ENCODE measurements at places on chromosomes 11 and 22.

- no peak for DNase-seq
Measured at GRCh38 chr22:36860821-36861659, at the start of gene NCF4. Gene NCF4 (plus strand): TSS chr22:36861006. CDS start chr22:36861172, 166 bp downstream.

DNA sequence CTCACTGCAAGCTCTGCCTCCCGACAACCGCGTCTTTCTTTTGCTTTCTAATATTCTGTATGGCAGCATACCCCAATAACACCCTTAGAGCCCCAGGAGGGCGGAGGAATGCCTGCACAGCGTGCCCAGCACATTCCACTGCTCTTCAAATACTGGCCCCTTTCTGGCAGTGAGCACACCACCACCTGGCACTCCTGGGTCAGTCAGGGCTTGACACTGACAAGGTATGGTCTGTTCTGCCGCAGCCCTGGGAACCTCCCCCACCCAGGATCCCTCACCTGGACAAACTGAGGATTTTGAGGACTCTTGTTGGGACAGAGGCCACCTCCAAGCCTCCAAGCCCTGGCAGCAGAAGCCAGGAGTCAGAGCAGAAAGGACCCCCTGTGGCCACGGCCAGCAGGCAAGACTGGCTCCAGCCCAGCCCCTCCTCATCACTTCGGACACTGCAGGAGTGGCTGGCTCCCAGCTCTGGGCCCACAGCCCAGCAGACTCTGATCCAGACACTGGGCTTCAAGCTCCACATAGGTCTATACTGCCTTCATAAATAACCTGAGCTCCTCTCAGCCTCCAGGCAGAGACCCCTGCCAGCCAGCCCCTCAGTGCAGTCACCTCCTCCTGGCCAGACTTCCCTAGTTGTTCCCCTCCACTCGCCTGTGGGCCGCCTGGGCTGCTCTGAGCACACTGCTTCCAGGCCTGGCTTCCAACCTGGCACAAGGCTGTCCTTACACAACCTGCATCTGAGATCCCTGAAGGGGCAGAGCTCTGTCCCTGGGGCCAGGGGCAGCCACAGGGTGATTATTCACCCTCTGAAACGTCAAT is 14.5 kb downstream of the CARS1 start:
- no peak for DNase-seq

GRCh38 chr11:120134106-120134930 is 3.6 kb downstream of the TRIM29 start:
- DNase-seq: no peak

DNA sequence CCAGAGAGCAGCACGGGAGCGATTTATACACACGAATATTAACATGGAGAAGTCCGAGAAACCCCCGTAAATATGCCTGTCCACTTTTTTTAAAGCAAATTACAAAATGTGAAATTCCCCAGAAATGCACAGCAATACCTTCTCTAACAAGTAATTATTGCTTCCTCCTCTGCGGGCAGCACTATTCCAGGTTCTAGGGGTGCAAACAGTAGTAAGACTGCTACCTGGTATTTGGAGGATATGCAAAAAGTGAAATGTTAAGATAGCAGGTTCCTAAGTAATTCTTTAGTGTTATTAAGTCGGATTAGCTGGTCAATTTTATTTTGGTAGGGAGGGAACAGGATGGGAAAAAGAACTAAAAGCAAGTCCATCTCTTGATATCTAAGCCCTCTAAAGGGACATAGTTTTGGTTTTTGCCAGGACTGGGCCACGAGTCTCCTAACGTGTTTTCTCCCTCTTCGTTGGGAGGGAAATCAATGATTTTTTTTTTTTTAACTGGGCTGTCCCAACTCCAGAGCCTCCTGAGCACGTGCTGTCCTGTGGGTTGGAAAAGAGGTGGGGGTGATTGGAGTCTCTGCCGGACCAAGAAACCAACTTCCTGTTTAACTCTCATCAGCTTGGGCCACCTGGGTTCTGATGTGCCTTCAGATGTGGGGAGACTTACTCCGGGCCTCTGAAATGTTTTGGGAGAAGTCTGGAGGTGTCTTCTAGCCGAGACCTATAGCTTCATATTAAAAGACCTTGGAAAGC is 1.7 kb upstream of the XBP1 start:
- DNase-seq: no peak

- DNase-seq: no peak
Measured at GRCh38 chr11:14414470-14415461, 55.8 kb upstream of the RRAS2 start.

All from right renal cortex interstitium (tissue), 3 donors.